ENCODE measurements at places on chromosomes 11 and 22.

- DNase-seq = no peak
Observed at GRCh38 chr11:111422494-111423249, 43.6 kb upstream of the POU2AF1 start.

GRCh38 chr11:28461846-28462245, 353.7 kb downstream of the METTL15 start:
- no peak for DNase-seq

- no peak for DNase-seq
Observed at GRCh38 chr11:19979519-19979845, 180.8 kb downstream of the DBX1 start.

- no peak for DNase-seq
Observed at GRCh38 chr11:531919-532526, 3.4 kb downstream of the HRAS start.

DNA sequence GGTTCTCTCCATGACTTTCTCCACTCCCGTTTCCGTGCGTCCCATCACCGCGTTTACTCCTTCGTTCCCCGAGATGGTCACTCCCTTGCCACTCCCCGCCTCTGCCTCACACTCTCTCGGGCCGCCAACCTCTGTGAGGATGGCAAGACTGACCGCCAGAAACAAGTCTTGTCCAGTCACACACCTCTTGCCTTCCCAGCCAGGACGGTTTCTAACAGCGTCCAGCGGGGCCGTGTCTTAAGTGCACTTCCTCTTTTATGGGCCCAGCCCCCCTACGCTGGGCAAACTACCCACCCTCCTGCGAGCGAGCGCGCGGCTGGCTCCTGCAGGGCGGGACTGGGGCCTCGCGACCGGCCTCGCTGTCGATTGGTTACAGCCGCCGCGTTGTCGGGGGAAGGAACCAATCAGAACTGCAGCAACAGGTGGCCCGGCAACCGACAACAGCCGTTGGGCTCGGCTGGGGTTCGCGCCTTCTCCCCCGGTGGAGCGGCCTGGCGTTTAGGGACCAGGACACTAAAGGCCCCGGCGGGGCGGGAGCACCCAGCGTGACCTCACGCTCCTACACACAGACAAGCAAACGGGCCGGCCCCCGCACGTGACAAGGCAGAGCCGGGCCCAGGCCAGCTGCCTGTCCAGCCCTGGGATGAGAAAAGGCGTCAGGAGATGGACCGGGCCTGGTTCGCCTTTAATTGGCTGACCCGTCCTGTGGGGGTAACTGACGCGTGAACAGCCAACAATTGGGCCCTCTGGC, 522 bp upstream of the UCP2 start:
- DNase-seq = peak; percentile 89

- DNase-seq = no peak
Observed at GRCh38 chr11:79237703-79238102, 203.1 kb downstream of the TENM4 start.
